A549 treated with CORT108297 at 1 μM for 4 hours (cell line): ENCODE measurements at places on chromosomes 3 and 15. TPM values are rescaled to one million over a fixed set of nuclear protein-coding genes. Genes with fewer than 3 reads are reported as not detected.

MUSTN1 gene
- 0.19 to 0.28 TPM (median 0.21 TPM) in 3 of 5 replicates, not detected in the others for total RNA-seq

RTP1 gene
- not detected in 5 replicates for total RNA-seq

ARRDC4 gene
- 0.15 to 0.24 TPM (median 0.21 TPM) in 5 replicates for total RNA-seq

SMAD6 gene
- 15.1 to 25.1 TPM (median 23.1 TPM) in 5 replicates for total RNA-seq

SLC28A2 gene
- total RNA-seq: not detected in 5 replicates

ZNF80 gene
- total RNA-seq: not detected in 5 replicates
